Large intestine (tissue), 12 donors: ENCODE measurements at places on chromosomes 13 and 19.

GRCh38 chr13:45630791-45631190, 15.3 kb upstream of the ERICH6B start:
- DNase-seq = no peak

DNA sequence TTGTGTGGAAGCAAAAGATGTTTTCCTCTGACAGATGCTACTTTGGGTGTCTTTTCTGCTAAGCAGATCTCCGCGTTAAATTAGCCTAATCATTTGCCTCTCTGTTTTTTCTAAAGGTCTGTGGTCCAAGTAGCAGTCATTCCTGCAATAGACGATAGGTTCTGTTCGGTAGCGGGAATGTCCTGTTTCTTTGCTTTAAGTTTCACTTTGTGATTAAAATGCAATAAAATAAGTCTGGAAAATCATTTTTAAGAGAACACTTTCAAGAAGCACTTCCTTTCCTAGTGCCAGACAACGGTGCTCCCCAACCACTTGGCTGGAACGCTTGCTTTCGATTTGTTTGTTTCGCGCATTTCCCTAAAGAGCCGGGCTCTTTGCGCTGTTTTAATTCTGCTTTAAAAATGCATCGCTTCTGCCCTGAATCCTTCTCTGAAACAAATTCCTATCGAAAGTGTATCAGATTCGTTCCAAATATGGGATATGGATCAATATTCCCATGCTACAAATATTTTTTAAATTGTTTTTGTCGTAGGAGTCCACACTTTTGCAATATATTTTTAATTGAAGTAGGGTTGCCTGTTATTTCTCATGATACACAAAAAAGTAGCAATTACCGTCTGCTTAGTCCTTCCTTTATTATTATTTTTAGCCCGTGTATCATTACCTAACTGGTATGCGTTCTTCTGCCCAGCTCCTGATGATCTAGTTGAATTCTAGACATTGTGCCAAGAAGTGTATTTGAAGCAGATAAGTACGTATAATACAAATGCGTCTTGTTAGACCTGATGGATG, 14.2 kb downstream of the ZIC2 start:
- DNase-seq = no peak

DNA sequence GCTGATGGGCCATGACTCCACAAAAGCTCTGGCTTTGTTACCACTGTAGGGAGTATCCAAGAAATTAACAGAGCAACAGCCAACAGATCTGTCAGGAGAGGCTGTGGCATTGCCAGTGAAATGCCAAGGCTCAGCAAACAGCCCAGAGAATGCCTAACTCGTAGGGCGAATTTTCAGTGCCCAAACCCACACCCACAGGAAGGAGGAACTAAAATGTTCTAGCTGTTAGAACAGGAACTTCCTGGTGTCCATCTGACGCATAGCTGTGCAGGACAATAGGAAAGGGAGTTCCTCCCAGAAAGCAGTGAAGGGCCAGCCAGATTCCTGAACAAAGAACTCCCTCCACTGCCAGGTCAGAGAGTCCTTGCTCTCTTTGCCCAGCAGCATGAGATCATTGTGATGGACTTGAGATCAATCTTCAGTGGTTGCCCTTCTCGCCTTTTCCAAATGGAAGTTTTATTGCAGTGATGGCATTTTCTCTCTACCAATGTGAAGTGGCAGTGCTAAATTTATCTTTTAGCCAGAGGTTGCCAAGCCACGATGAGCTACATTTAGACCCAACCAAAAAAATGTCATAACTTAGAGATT, 224.2 kb upstream of the STARD13 start:
- DNase-seq = no peak

DNA sequence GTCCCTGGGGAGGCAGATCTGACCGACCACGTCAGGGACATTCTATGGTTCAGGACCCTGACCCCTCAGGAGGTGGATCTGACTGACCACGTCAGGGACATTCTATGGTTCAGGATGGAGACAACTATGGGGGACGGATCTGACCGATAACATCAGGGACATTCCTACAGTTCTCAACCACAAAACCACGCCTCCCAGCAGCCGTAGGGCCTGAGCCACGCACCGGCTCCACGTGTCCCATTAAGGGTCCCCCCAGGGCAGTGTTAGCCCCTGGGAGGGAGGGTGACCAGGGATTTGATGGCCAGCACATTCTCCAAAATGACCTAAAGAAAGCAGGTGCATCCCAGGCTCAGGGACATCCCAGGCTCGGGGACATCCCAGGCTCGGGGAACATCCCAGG, 49.0 kb upstream of the C13orf46 start:
- DNase-seq = no peak

DNA sequence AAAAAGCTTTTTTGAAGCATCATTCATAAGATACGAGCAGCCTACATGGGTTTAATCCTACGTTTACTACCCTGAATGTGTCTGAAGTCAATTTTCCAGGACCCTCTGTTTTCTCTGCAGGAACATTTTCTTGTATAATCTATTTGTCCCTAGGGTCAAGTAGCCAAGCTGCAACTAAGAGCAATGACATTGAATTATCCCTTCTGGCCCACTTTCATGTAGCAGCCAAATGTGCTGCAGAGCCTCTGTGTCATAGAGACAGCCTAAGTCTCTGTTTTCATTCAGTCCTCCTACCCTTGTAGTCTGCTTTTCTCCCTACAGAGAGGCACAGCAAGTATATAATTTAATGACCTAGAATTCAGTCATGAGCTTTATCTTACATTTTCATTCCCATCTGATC, 82.1 kb downstream of the ZAR1L start:
- DNase-seq = no peak
